ENCODE measurements at places on chromosomes 5 and 9.

GRCh38 chr5:39411061-39411460 is 13.7 kb downstream of the DAB2 start:
- peak; percentile 86 for DNase-seq

DNA sequence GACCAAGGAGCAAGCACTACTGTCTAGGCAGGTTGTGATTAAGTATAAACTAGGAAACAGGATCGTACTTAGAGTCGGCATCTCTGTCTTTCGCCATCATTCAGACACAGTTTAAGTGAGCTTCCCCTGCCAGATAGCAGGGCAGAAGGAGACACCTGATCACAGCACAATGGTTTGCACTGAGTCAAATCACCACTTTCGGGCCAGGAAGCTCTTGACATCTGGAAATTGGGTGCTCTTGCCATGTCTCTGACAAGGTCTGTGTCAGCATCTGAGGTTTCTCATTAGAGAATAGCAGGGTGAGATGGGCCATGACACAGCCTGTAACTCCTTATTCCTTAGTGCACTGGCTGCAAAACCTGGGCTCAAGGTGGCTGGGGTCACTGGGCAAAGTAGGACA is 8.3 kb downstream of the ADRB2 start:
- no peak for DNase-seq

- no peak for DNase-seq
Observed at GRCh38 chr5:10946050-10946449, 185.0 kb upstream of the DAP start.

- no peak for DNase-seq
Observed at GRCh38 chr5:178553517-178553916, 36.7 kb downstream of the COL23A1 start.

DNA sequence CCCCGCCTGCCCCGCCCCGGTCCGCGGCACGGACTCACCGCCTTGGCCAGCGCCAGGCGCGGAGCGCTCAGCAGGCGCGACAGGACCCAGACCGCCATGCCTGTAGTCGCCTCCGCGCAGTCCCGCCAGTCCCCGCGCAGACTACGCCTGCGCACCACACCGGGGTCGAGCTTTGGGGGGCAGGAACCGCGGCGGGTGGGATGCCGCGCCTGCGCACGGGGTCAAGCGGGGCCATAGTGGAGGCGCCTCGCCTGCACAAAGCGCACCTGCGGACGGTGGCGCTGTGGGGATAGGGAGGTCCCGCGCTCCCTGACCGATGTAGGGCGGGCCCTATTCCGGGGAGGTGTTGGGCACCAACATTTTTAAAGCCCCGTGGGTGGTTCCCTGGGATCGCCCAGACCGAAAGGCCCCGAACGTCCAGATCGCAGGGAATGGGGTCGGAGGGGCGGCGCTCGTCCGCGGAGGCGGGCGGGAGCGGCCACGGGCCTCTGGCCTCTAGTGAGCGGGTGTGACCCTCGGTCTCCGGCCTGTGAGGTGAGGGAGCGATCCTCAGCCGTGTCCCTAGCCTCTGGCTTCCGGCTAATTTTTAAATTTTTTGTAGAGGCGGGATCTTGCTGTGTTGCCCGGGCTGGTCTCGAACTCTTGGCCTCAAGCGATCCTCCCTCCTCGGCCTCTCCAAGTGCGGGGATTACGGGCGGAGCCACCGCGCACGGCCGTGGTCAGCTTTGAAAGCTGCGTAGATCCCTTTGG is 70.8 kb upstream of the LPCAT1 start:
- DNase-seq: no peak

GRCh38 chr5:112915831-112916230 is 6.2 kb downstream of the REEP5 start:
- DNase-seq: no peak

GRCh38 chr5:1205255-1206180 is 4.1 kb downstream of the SLC6A19 start:
- no peak for DNase-seq

All from inflammatory macrophage (primary cell).